Cardiac fibroblast (primary cell): ENCODE measurements at places on chromosomes 1 and 21.

DNA sequence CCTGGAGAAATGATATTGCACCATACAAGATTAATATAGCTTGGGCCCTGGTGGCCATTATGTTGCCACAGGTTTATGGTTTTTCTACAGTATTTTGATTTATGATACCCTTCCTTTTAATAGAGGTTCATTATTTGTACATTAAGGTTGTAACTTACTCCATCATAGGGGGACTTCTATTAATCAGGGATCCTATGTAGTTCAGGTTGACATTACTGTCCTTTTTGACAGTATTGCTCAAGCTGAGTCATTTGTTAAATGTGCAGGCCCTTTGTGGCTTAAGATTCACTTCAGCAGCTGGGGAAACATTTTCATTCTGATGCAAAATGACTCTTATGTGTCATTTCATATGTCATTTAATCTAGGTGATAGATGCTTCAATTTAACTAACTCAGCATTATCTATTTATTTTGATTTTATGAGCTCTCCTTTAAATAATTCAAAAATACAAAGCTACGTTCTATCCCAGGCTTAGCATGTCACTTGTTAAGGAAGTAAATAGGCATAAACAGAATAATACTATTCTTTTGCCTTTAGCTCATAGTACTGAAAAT is 686.9 kb upstream of the NCAM2 start:
- no peak for DNase-seq

DNA sequence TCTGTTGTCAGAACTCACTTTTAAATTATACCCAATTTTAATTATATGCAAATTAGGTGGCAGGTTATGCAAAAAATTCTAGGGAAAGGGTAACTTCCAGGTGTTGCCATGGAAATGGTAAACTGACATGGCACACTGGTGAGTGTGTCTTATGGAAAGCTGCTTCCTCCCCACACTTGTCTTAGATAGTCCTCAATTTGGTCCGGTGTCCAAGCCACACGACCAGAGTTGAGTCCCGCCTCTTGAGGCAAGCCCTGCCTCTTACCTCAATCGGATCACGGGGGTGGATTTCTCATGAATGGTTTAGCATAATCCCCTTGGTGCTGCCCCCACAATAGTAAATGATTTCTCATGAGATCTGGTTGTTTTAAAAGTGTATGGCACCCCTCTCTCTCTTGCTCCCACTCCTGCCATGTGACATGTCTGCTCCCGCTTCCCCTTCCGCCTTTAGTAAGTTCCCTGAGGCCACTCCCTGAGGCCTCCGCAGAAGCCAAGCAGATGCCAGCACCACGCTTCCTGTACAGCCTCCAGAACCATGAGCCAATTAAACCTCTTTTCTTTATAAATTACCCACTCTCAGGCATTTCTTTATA is 74.9 kb downstream of the MATN1 start:
- no peak for DNase-seq

- DNase-seq = no peak
These were observed 68.0 kb downstream of the CACHD1 start for GRCh38 chr1:64537942-64538341.

GRCh38 chr1:156901966-156902915 is 8.7 kb downstream of the PEAR1 start:
- no peak for DNase-seq

- DNase-seq = no peak
These were observed 2.8 kb downstream of the PLA2G5 start for GRCh38 chr1:20072771-20073170.

GRCh38 chr1:42888013-42888633 is 41.7 kb downstream of the ZNF691 start:
- no peak for DNase-seq

DNA sequence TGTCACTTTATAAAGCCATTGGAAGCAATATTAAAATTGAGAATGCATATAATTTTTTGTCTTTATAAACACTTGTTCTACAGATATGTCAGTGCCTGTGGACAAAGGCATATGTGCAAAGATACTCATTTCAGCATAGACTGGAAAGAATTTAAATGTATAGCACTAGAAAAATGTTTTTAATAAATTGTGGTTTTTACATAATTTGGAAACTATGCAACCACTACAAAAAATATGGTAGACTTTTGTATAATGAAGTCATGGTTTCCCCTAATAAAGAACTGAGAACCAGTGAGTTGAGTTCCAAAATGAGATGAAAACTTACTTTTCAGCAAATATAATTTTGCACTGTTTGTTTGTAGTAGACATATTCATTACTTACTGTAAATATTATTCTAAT is 48.5 kb downstream of the BRINP3 start:
- no peak for DNase-seq

- DNase-seq = no peak
These were observed 216.0 kb downstream of the SMYD3 start for GRCh38 chr1:246291127-246291526.

- no peak for DNase-seq
These were observed 846.9 kb upstream of the ADAMTS5 start for GRCh38 chr21:27813750-27814149.
